ENCODE measurements at places on chromosomes 7 and 10.
A peak's percentile ranks its signal among the peaks of the same experiment; 100 is the strongest.

DNA sequence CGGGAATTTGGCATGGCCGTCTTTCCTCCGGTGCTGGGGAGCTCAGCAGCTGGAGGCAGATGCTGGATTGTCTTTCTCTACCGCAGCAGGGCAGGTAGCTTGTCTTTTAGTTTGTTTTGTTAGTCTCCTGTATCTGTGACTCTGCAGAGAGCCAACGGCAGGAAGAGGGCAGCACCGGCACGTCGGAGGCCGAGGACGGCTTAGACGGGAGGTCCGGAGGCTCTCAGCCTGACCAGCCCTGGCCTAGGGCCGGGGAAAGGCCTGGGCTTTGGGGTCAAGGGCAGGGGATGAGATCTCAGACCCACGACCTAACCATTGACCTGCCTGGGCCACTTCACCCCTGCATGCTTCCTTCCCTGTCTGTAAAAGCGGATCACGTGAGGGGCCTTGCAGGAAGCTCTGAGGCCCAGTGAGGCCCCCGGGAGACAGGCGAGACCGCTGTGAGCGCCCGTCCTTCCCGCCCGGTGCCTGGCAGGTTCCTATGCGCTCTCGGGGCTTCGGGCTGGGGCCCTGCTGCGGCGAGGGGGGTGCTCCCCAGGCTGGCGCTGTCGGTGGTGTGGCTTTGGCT, 72.7 kb downstream of the LHPP start:
- peak; percentile 65 for DNase-seq

DNA sequence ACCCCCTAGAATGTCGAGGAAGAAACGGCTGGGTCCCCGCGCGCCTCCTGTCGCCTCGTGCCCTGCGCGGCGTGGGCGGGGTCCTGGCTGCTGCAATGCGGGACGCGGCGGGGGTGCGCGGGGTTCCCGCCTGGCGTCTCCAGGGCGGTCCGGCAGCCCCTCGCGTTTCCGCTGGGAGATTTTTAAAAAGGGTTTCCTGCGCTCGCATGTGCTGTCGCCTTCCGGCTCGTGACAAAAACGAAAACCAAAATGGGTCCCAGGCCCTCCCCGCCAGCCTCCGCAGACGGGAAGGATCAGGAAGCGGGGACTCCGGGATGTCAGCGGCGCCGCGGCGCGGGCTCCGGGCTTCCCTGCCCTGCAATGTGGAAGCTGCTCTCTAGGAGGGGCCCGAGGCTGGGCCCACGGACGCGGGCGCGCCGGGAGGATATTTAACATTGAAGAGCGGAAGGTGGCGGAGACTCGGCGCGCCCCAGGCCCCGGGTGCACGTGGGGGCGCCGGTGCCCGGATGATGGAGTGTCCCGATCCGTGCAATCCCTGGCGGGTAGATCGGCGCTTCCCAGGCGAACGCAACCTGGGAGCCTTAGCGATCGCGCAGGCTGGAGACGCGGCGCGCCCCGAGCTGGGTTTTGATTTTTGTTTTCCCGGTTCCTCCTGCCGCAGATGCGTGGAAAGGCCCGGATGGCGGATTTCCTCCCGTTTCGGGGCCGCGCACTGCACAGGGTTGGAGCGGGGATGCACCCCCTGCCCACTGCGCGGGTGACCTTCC, 1.0 kb downstream of the PFKP start:
- peak; percentile 72 for DNase-seq

GRCh38 chr10:29470355-29470705, 164.4 kb downstream of the SVIL start:
- peak; percentile 22 for DNase-seq

DNA sequence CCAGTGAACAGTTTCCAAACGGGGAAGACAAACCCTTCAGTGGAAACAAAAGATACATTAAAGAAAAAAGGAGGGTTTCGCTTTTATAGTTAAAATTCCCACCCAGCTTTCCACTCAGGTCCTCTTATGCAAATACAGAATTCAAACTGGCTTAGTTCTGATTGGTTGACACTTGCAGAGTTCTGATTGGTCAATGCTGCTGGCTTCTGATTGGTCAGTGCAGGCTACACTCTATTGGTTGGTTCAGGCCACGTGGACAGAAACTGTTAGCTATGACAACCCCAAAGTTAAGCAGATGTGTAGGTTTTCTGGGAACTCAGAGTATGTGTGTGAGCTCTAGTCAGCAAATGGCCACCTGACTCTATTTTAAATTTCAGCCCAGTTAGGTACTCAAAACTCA, 80.0 kb downstream of the FBXL13 start:
- DNase-seq, result no peak

DNA sequence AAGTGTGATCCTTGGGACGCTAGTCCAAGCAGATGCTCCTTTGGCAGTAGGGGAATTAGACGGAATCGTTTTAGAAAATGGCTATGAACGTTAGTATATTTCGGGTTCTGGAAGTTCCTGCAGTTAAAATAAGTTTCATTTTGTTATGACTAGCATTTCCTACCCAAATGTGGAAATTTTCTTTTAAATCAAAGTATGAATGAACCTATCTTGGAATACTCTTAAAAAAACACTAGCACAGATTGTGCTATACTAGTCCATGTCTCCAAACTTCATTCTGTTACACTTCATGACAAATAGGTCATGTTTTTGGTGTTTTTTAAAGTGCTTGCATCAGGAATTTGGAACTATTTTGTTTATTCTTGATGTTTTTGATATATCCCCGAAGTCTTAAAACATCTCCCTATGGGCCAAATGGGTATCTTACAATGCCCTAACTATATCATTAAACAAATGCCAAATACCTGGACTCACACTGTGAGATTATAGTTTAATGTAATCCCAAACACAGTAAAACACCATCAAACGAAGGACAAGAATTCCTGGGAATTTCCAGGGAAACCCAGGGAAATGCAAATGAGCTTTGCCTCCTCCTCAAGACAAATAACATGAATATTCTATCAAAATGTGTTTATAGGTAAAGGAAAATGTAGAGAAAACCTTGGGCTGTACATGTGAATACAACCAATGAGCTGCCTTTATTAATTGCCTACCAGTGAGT, 75.9 kb upstream of the PTPRZ1 start:
- no peak for DNase-seq

GRCh38 chr7:112399501-112399900, 50.8 kb upstream of the IFRD1 start:
- DNase-seq, result peak; percentile 94

DNA sequence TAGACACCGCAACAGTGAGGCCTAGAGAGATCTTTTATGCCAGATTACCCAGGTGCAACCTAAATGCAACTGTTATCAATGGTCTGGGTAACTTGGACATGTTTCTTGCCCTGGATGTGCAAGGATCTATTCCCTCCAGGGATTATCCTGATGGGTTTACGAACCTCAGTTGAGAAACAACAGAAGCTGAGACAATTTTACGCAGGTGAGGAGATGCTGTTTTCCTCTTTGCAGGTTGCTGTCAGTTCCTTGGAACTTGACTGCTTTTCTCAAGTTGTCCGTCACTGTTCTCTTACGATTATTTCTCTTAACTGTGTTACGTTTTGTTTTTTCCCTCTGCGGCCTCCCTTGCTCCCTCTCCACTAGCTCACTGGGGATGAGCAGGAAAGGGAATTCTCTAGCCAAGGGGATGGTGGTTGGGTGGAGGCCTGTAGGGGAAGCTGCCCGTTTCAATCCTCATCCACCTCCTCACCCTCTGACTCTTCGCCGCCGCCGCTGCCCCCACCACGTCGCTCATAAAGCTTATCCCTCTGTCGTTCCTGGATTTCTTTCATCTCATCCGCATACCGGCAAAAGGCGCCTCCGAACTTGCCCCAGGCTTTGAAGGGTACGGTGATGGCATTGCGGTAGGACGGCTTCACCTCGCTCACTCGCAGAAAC, 1.2 kb downstream of the PURB start:
- DNase-seq, result no peak

GRCh38 chr10:12637649-12638048, 288.3 kb downstream of the CAMK1D start:
- no peak for DNase-seq

GRCh38 chr10:46558122-46558391, 1.6 kb upstream of the GPRIN2 start:
- DNase-seq, result no peak

GRCh38 chr7:142383841-142384492, 126.1 kb upstream of the PRSS58 start:
- no peak for DNase-seq

- DNase-seq, result no peak
Measured at GRCh38 chr10:50260791-50261281, 9.5 kb upstream of the ASAH2 start.

Measured in choroid plexus epithelial cell (primary cell).